CD4-positive, alpha-beta T cell treated with Interleukin-4 for 4 hours (primary cell): ENCODE measurements at places on chromosomes 2 and 18.

DNA sequence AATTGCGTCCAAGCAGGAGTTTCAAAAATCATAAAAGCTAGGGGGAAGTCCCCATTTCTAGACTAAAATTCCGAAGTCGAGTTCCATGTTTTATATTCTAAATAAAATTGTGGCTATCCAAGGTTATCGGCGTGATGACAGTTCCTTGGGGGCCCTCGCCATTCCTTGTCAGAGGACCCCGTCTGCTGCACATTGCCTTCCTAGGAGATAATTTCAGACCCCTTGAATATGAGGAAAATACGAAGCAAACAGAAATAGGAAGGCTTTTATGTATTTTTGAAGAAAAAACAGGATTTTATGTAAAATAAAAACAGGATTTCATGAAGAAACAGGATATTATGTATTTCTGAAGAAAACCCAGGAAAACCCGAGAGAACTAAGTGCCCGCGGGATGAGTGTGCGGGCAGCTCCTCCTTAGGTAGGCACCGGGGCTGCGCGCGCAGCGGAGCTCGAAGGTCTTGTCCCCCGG is 465 bp upstream of the PLEKHA3 start:
- DNase-seq: no peak

DNA sequence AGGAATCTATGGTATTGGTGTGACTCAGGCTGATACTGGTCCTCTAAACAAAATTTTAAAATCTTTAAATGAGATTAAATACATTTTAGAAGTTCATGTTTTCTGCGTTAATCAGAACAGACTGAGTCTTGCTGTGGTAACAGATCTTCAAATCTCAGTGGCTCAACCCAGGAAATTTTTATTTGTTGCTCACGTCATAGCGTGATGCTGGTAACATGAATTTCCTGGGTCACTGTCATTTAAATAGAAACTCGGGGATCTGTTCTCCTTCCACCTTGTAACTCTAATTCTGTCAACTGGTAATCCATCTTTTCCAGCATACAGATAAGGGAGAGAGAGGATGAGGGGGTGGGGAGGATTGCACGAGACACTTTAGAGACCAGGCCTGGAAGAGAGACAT is 90.0 kb downstream of the CDC42EP3 start:
- no peak for DNase-seq

DNA sequence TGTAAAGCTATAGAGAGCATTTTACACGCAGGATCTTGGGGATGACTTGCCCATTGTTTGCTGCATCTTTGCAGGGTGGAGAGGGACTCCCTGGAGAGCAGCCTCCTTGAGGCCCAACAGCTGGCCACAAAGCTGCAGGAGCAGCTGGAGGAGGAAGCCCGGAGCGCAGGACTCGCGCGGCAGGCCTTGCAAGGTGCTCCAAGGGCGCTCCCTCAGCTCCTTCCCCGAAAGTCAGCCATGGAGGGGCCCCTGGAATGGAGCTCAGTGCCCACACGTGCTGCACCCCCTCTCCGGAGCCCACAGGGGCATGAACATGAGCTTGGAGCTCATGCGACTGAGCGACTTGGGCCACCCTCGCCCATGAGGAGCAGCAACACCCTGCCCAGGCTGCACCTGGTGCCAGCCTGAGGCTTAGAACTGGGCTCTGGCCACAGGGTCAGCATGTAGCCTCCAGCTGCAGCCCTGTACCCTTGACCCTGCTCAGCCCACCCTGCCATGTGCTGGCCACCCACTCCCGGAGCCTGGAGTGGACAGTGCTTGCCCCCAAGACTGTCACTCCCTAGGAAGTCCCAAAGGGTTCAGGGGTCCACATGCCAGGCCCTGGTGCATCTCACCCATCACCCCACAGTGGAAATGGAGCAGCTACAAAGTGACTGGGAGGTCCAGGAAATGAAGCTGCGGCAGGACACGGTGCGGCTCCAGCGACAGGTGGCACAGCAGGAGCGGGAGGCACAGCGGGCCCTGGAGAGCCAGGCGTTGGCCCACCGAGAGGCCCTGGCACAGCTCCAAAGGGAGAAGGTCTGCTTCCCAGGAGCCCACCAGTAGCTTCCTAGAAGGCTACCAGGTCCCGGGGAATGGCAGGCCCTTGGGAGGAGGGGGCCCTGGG is 43.0 kb downstream of the CROCC2 start:
- no peak for DNase-seq

DNA sequence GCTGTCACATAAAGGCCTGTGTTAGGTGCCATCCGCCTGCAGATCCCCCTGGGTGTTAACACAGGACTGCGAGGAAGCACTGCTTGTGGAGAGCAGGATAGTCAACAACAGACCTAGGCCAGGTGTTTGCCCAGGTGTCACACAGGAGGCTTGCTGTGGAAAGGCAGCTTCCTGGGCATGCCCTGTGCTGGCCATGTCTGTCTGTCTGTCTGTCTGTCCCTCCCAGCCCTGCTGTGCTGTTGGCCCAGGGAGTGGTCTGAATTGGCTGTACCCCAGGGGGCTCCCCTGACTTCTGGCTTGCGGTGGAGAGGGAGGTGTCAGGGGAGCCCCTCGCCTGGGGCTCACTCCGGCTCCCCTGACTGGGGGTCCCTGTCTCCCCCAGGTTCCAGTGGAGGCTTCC is 53.2 kb downstream of the SH3BP4 start:
- no peak for DNase-seq

GRCh38 chr2:60717691-60718090 is 38.4 kb upstream of the PAPOLG start:
- no peak for DNase-seq

- no peak for DNase-seq
Observed at GRCh38 chr2:20677301-20678085, 10.5 kb downstream of the GDF7 start.

- DNase-seq: no peak
Observed at GRCh38 chr2:238644095-238645081, 203.5 kb upstream of the TWIST2 start.
